Heart left ventricle (tissue), 16 donors: ENCODE measurements at places on chromosomes 4 and X.

- no peak for DNase-seq
These were observed 464.3 kb downstream of the TMA16 start for GRCh38 chr4:163958751-163959150.

DNA sequence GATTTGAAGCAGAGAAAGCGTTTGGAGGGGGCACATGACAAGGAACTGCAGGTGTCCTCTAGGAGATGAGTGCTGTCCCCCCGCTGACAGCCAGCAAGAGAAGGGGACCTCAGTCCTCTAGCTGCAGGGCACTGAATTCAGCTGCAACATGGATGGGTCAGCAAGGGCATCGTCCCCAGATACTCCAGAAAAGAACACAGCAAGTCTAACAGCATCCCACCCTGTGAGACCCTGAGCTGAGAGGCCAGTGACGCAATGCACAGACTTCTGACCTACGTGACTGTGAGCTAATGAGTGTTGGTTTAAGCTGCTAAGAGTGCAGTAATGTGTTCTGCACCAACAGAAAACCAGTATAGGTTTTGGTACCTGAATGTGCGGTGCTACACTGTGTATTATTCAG is 11.6 kb upstream of the CENPVL2 start:
- DNase-seq: no peak

DNA sequence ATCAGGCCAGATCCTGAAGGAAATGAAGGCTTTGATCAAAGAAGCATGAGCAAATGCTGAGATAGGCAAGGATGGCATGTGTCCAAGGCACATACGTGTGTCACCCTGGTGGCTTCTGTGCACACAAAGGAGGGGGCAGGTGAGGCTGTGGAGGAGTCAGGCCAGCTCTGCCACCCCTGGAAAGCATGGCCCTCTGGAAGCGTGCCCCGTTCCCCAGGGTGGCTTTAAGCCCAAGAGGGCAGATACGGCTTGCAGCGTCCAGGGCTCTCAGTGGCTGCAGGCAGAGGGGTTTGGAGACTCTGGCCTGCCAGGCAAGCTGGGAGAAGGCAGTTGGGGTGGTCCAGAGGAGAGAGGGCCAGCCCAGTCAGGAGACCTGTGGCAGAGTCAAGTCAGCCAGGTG is 25.6 kb downstream of the PNMA6E start:
- DNase-seq: no peak

DNA sequence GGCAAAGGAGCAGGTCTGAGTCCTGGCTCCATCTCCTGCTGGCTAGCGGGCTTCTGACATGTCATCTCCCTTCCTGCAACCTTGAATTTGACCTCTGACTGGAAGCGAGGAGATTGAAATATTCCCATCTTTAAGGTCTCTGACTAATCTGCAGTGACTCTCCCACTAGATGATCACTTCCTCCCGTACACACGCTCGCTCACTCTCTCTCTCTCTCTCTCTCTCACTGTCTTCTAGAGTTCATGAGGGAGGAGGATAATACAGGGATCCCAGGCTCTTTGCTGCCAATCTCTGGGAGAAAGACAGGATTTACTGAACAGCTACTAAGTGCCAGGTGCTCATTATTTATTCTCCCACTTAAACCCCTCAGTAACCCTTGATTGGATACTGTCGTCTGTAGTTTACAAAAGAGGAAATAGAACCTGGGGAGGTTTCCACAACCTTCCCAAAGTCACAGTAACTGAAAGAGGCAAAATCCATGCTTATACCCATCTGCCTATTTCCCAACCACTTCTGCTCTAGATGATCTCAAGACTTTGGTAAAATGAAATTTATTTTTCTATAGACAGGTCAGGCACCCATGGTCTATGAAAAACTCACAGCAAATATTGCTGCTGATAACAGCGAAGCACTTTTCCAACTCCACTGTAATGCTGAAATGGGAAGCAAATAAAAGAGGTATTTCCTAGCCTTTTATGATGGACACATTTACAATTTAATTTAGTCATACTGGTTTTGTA is 193.5 kb upstream of the C1QTNF7 start:
- no peak for DNase-seq

GRCh38 chrX:144627947-144628346 is 619.4 kb upstream of the SPANXN1 start:
- DNase-seq: no peak

DNA sequence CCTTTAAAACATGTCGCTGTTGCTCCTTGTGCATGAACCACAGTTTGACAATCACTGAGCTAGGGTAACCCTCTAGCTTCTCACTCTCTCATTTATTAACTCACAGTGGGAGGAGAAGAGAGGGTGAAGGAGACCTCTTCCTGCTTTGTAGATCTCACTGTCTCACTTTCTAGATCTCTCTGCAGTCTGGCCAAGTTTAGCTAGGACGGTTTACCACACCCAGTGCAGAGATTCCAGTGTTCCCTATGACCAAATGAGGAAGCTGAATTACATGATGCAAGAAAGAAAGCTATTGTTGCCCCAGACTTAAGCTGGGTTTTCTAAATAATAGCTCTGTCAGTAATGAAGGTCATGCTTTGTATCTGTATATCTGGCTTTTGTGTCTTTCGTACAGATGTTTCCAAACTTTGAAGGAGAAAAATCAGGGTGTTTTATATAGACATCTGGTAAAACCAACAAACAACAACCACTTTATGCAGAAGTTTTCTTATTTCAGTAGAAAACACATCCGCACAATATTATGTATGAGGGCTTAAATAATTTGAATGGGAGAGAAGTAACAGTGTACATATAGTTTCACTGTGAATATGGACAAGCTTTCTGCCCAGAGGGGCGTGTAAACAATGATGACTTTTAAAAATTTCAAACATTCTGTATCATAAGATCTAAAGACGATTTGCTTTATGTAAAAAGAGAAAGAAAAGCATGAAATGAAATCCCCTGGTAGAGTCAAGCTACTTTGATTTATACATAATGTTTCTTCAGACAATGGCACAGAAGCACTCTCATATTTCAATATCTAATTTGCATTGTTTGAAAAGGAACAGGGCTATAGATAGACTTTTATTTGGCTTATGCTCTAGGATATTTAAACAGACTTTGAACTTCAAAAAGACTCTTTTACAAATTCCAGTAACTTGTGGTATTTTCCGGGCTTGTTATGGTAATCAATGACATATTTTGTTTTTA is 582.3 kb downstream of the FSTL5 start:
- DNase-seq: no peak

DNA sequence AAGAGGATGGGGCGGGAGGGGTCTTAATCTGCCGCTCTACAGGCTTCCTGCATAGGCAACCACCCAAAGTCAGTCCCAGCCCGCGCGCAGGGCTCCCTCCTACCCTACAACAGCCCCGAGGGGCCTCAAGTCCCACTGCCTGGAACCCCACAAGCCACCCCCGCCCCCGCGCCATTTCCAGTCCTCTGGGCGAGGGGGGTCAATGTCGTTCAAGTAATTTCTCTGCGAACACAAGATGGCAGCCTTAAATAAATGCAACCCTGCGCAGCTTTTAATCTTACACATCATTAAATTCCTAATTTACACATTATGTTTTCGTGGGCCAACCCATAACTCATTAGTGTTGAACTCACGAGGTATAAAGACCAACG is 92.9 kb downstream of the BCOR start:
- no peak for DNase-seq

- peak; percentile 73 for DNase-seq
These were observed 43.2 kb downstream of the HAND2 start for GRCh38 chr4:173486714-173487392.

- DNase-seq: no peak
These were observed 47.3 kb downstream of the HUWE1 start for GRCh38 chrX:53639257-53639656.

GRCh38 chrX:63738696-63739095 is 46.3 kb downstream of the ARHGEF9 start:
- no peak for DNase-seq

DNA sequence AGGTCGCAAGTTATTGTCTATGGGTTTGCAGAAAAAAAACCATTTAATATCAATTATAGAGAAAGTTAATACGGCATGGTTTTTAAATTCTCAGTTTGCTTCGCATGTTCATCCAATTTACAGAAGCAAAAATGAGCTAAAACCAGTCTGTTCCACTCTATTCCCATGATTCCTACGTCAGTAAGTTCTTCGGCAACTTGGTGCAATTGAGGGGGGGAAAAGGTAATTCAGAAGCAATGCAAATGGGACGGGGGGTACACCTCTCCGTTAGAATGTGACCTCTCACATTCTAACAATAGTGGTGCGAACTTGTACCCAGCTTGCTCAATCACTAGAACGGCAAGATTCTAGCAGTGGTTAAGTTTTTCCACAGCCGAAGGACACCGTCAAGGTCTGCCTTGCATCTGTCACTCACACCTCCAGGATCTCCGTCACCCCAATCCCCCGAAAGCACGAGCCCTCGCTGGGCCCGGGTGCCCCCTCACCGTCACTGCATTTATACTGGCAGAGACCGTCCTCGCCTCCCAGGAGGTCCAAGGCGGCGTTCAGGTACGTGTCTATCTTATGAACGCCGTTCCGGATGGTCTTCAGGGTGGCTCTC is 653 bp downstream of the PLA2G12A start:
- no peak for DNase-seq

DNA sequence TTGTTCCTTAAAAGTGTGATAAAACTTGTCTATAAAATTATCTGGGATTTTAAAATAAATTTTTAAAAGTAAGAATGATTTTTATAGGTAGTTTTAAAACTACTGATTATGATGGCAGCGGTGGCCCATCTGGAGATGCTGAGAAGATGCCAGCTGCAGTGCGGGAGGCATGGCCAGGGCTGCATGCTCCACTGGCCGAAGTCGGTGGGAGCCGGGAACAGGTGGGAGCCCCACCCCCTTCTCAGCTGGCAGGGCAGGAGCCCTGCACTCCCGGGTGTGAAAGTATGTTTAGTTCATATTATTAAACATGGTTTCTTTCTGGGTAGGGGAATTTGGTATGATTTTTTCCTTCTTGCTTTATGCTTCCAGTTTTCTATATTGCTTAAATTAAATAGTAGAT is 63.8 kb downstream of the CORIN start:
- DNase-seq: no peak

DNA sequence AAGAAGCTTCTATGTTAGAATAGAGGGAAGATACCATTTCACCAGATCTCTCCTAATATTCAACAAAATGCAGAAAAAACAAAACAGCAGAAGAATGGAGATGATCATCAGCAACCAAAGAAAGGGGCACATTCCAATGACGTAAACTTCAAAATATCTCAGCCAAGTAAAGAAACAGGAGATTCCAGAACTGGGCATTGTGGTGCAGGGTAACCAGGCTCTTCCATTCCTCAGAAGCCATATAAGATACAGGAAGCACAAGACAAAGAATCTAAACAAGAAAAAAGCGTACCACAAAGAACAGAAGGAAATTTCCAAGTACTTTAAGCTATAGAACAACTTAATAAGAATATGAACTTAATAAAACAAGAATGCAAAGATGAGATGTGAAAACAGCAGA is 6.9 kb upstream of the ARMCX4 start:
- no peak for DNase-seq

- DNase-seq: no peak
These were observed 179.9 kb upstream of the PPP3CA start for GRCh38 chr4:101527188-101527587.

GRCh38 chr4:141637565-141637964 is 1.2 kb downstream of the IL15 start:
- no peak for DNase-seq

- no peak for DNase-seq
These were observed 51.2 kb downstream of the GC start for GRCh38 chr4:71732706-71733105.
